Cortex of kidney (tissue), 1 donor: ENCODE measurements at places on chromosomes 16 and 17.

- no peak for DNase-seq
Measured at GRCh38 chr17:12599186-12599920, 66.3 kb upstream of the MYOCD start.

- no peak for DNase-seq
Measured at GRCh38 chr16:58815181-58815888, 81.2 kb upstream of the GOT2 start.

DNA sequence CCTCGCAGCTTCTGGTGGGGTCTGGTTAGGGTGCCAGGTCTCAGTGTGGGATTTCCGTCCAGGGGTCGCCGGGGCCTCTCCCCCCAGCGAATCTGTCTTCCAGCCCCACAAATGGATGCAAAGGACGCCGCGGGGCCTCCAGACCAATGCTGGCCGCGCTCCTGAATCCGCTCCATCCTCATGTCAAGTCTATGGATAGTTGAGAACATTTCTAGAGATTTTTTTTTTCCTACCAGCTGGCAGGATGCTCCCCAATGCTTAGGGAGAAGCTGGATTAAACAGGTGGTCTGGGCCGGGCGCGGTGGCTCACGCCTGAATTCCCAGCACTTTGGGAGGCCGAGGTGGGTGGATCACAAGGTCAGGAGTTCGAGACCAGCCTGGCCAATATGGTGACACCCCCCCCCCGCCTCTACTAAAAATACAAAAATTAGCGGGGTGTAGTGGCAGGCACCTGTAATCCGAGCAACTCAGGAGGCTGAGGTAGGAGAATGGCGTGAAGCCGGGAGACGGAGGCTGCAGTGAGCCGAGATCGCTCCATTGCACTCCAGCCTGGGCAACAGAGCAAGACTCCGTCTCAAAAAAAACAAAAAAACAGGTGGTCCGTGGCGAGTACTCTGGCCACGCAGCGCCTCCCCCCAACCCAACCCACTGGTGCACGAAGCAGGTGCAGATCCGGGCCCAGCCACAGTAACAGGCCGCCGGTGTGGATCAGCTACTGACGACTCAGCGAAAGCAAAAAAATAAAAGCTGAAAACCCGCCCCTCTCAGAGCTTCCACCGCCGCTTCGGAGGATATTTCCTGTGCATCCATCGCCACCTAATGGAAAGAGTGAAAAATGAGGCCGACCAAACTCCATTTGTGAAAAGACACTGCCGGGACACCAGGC, 1.1 kb upstream of the NXN start:
- DNase-seq: no peak

- DNase-seq: no peak
Measured at GRCh38 chr17:30334421-30334820, 564 bp upstream of the TMIGD1 start.

DNA sequence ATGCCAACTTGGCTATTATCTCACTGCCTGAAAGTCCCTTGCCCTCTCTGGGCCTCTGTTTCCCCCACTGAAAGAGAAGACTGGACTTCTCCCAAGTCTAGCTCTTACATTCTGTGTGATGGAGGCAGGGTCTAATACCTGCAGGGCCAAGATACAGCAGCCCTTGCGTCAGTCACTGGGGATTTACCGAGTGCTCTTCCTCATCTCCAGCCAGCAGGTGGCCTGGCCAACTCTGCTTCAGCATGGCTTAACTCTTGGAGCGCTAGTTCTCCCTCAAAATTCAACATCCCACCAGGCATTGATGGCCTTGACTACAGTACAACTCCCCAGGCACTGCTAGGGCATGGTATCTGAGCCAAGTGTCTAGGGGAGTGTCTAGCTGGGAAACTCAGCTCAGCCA, 19.9 kb upstream of the MTMR4 start:
- DNase-seq: no peak

DNA sequence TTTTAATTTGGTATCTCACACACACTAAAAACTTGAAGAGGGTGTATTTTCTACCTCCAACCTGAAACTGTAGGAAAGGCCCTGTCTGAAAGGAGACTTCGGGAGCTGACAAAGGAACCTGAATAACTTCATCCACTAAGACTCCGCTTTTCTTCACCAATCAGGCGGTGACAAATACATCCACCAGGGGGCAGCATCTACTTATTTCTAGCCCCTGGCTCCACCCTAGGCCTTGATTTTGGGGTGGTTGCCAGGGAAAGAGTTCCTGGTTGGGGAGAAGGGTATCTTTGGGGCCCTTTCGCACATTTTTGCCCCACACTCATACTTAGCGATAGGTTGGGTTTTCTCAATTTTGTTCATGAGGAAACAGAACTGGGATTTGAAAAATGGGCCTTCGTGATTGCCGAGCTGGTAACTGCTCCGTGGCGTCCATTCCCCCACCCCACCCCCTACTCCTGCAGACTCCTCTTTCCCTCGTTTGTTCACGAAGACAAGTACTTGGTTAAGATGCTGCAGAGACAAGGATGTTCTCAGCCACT, 4.8 kb upstream of the ARL4D start:
- no peak for DNase-seq

- DNase-seq: no peak
Measured at GRCh38 chr17:50785126-50785525, 17.8 kb upstream of the ANKRD40CL start.

- no peak for DNase-seq
Measured at GRCh38 chr17:8016632-8017424, 14.4 kb downstream of the GUCY2D start.

GRCh38 chr17:2361010-2361760, 23.9 kb downstream of the SGSM2 start:
- no peak for DNase-seq

GRCh38 chr17:31390748-31391495, 553 bp upstream of the RAB11FIP4 start:
- no peak for DNase-seq

GRCh38 chr17:76083536-76084182, 4.7 kb downstream of the ZACN start:
- DNase-seq: no peak

GRCh38 chr17:77273397-77274085, 132.8 kb downstream of the SEC14L1 start:
- DNase-seq: no peak

DNA sequence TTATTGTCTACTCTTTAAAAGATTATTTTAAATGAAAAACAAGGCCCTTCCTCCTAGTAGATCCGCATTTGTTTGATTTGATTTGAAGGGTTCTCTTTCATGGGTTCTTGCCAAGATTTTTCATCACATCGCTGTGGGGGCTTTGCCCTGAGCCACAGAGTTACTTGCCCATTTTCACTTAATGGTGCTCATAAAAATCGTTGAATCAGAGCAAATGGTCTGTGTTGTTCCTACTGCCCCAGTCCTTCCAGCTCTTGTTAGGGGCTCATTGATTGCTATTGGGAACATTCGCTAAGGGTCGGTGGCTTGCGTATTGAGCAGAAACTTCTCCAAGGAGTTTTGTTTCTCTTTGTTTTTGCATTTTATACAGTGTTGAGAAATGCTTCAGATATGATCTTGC, 1023.4 kb upstream of the CDH8 start:
- DNase-seq: no peak

GRCh38 chr17:26963163-26963503, 330.8 kb upstream of the WSB1 start:
- no peak for DNase-seq

DNA sequence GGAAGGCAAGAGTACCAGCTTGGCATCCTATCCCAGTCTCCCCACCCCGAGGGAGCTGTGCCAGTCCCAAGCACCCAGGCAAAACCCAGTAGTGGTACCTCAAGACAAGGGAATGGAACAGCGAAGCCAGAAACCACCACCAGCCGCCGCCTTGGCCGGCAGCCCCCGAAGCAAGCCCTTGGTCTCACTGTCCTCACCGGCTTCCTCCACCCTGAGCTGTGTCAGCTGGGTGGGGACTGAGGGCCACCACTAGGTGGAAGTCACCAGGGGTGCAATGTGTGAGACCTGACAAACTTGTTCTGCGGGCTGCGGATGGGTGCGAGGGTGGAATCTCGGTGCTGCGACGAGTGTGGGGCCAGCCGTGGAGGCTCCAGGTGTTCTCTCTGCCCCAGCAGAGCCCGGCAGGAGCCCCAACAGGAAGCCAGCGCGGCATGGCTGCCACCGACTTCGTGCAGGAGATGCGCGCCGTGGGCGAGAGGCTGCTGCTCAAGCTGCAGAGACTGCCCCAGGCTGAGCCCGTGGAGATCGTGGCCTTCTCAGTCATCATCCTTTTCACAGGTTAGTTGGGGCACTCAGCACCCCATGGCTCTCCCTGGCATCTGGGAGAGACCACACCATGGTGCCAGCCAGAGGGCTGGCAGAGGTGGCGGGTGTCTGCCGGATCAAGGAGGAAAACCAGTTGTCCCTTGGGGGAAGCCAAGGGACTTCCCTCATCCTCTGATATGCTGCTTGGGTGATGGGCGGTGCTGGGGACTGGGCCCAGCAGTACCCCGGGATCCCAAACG, 6.7 kb downstream of the SMIM5 start:
- no peak for DNase-seq

DNA sequence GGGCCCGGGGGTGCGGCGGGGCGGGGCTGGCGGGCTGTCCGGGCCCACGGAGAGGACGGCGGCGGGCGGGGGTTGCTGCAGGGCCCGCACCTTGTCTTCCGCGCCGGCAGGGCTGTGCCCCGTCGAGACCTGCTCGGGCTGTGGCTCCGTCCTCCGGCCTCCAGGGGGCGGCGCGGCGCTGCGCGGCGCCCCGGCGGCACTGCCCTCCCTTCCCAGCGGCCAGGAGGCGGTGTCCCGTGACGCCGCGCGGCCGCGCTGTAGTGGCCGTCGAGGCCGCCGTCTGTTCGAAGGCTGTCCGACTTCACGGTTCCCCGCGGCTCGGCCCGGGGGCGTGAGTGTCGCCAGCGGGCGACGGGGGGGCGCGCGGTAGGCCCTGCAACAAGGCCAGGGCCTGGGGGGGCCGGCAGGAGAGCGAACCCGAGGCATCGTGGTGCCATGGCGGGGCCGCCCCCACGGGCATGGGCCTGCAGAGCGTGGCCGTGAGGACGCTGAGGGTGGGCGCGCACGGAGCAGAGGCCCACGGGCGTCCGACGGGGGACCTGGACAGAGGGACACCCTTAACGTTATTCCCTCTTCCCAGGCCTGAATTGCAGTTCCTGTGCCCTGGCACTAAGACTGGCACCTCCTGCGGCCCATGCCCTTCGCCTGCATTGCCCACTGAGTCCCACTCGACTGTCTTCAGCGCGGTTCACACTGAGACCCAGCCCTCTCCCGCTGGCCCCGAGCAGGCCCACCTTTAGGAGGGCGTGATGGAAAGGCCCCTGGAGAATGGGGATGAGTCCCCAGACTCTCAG, at the start of gene PLEKHG4:
Gene PLEKHG4 (plus strand): TSS at position 237 of the 794 bp plus-strand sequence. CDS start 513 bp downstream, at position 750.
- no peak for DNase-seq

DNA sequence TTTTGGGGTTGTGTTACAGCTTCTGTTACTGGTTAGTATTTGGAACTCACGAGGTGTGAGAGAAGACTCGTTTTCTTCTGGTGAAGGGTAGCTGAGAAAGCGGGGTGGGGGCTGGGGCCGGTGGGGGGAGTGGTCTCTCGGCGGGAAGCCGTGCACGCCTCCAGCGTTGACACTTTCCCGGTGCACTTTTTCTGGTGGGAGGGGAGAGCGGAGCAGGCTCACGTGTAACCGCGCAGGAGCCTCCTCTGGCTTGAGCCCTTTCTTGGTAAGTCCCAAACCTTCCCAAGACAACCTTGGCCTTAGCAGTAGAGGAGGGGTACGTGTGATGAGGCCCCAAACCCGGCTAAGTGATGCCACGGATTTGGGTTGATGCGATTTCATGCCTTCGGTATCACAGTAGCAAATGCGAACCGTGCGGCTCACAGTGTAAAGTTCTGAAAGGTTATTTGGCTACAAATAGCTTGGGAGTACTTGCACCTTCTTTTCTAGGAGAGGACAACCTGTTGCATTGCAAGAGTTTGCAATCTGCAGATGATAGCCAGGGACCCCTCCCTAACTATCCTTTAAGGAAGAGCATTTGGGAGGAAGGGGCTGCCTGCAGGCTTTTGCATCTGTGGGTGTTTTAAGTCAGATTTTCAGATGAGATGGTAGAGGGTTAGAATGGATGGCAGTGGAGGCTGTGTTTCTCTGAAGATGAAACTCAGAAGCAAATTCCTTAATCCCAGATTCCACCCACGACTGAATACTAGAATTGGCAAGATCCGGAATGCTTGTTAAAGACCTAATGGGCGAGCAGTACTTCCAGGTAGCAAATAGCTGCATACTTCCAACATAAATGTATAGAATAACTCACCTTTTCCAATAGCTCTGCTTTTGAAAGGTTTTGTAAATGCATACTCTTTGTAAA, 1.5 kb downstream of the HLF start:
- no peak for DNase-seq

DNA sequence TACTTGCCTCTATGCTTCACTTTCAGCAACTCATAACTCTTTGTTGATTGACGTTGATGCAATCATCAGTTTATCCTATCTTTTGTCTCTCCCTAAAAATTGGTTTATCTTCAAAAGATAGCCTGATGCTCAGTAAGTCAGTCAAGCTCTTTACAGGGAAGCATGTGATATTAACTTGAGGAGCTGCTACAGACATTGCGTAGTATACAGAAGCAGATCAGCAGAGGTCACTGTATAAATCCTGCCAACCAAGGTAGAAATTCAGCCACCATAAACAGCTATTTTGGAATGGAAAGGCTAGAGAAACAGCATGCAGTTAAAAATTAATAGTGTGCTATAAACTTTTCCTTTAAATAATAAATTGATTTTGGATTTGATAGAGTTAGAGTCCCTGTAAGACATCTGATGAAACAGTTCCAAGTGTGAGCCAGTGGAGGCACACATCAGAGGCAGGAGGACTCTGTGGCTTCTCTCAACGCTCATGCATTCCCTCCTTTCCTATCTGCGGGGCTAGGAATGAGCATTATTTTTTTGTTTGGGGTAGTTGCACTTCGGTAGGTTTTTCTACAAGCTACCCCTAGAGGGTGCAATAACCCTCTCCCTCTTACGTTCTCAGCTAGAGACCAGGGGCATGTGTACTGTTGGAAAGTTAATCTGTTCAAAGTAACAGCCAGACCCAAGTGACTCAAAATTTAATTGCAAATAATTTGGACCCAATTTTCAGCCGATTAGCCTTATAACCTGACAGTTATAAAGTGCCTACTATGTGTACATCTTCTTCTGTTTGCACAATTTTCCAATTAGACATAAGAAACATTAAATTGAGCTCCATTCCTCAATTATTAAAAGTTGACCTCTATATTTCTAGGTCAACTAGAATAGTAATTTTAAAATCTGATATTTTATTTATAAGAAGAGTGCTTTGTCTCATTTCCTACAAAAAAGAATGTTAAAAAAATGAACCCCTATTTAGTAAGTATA, 647.7 kb upstream of the SOX9 start:
- DNase-seq: no peak

GRCh38 chr16:5928476-5929065, 831.0 kb upstream of the EEF2KMT start:
- no peak for DNase-seq

- DNase-seq: no peak
Measured at GRCh38 chr17:35460354-35460851, 11.8 kb upstream of the SLFN13 start.
